ENCODE measurements at places on chromosomes 6 and 20. TPM values are rescaled to one million over a fixed set of nuclear protein-coding genes. Genes with fewer than 3 reads are reported as not detected.

The ECT2L gene
- not detected for total RNA-seq

DNA sequence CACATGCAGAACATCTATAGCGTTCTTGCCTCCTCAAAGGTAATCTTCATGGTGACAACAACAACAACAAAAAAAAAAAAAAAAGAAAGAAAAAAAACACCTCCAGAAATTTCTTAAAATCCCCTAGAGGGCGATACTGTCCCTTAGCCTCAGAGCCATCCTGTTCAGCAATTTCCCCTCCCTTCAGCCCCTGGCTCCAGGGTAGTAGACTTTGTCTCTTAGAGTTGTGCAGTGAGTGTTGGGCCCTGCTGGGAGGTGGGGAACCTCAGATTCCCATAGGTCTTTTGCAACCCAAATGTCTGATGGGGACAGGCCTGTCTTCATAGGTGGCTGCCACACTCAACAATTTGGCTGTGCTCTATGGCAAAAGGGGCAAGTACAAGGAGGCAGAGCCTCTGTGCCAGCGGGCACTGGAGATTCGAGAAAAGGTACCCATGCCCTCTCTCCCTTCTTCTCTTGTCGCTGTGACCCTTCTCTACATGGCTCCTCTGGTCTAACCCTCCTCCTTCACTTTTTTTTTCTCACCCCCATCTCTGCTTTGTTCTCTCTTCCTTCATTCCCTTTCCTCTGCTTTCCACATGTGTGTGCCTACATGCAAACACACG, 6.0 kb upstream of the PTK7 start:
- DNase-seq = no peak

GRCh38 chr6:17601386-17601703, 1.2 kb downstream of the FAM8A1 start:
- DNase-seq = no peak

The STMN3 gene
- total RNA-seq = 41.1 TPM

DNA sequence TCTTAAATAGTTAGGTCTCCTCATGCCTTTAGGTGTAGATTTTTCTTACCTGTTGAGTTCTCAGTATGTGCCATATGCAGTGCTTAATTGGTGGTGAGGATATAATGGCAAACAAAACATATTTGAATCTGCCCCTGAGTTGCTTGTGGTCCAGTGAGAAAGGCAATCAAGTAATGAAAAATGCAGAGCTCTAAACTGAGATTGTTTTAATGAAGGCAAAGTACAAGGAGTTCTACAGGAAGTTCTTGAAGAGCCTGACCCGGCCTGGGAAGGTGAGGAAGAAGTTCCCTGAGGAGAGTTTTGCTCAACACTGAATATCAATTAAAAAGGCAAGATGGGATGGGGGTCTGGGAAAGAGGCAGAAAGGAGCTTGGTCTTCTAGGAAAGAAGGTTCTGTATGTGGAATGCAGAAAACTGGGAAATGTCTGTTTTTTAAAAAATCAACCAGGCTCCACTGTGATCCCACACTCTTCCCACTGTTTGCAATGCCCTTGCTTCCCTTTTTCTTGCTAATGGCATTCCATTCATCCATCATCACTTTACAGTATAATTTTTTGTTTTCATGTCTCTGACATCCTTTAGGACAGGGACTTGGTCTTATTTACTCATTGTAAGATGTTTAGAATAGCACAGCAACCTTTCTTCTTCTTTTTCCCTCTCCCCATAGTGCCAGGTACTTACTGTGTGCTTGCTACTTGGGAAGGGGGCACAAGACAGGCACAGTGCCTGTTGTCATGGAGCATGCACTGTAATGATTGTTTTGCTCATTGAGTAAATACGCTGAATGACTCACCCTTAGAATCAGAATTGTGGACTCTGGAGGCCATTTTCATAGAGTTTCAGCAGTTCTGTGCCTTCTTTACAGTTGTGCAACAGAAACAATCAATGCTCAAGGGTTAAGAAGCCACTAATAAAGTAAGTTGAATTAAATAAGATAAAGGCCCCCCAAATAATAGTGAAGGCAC, 64.3 kb downstream of the ANKS1A start:
- peak; percentile 31 for DNase-seq

GRCh38 chr20:57773059-57773815, 63.4 kb upstream of the PMEPA1 start:
- DNase-seq = no peak

DNA sequence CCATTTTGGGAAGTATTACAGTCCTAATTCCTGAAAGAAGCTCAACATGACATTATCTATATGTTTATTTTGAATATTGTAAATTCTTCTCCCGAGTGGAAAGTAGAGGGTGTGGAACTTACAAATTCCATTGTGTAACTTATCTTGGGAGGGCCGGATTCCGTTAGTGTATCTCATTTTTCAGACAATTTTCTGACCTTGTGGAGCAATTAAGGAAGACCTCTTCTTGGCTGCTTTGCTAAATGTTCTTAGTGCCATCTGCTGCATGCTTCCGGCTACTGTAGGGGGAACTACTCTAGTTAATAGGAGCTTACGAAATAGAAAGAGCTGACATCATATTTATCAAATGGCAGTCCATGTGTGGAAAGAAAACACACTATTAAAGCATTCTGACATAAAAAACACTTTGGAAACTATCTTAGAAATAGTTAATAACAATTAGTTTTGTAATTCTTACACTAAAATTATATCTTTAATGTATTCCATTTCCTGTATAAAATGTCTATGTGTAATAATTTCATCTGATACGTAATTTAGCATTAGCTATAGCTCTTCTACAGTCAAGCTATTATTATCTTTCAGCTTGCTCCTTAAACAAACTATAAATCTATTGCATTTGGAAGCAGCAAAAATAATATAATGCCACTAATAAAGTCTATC, 41.5 kb upstream of the KCNQ5 start:
- peak; percentile 4 for DNase-seq

GRCh38 chr6:71134929-71135642, 153.5 kb upstream of the OGFRL1 start:
- no peak for DNase-seq

- DNase-seq = no peak
Measured at GRCh38 chr6:162525181-162525580, 202.4 kb downstream of the PRKN start.

- DNase-seq = peak; percentile 93
Measured at GRCh38 chr20:53829255-53829723, 235.7 kb upstream of the ZNF217 start.

DNA sequence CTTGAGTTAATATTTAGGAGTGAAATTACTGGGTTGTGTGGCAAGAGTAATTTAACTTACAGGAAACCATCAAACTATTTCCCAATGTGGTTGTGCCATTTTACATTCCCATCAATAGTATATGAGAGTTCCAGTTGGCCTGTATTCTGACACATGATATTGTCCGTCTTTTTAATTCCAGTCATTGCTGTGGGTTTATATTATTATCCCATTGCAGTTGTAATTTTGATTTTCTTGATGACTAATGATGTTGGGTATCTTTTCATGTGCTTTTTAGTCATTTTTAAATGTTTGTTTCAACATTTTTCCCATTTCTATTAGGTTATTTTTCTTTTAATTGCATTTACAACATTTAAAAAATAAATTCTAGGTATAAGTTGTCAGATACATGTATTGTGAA, 614.0 kb downstream of the UTRN start:
- DNase-seq = no peak

- no peak for DNase-seq
Measured at GRCh38 chr20:3158968-3159431, 665 bp downstream of the FASTKD5 start.

The PSORS1C1 gene
- total RNA-seq = 0.38 TPM

- no peak for DNase-seq
Measured at GRCh38 chr20:58130156-58130555, 98.3 kb downstream of the ANKRD60 start.

The ARMH2 gene
- total RNA-seq = not detected

The SMLR1 gene
- total RNA-seq = not detected

GRCh38 chr6:139612135-139612465, 237.7 kb upstream of the CITED2 start:
- no peak for DNase-seq

DNA sequence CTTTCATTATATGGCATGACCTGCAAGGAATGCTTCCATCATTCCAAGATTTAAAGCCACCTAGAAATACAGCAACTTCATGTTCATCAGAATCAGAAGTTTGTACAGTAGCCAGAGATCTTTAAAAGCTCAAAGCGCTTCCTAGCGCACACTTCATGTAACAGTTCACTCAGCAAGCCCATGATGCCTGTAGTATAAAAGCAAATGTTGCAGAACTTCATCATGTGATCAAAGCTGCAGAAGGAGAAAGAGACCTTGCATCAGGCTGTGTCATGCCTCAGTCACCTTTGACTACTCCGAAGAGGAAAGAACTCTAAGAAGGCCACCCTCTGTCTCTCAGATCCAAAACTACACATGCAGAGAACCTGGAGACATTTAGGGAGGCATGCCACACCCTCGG, 78.5 kb downstream of the AGPAT4 start:
- DNase-seq = no peak

- DNase-seq = no peak
Measured at GRCh38 chr6:170007468-170008293, 256.3 kb downstream of the ERMARD start.

- no peak for DNase-seq
Measured at GRCh38 chr20:16263582-16263981, 309.7 kb downstream of the KIF16B start.

GRCh38 chr20:36391955-36392354, 85.8 kb downstream of the DLGAP4 start:
- no peak for DNase-seq

DNA sequence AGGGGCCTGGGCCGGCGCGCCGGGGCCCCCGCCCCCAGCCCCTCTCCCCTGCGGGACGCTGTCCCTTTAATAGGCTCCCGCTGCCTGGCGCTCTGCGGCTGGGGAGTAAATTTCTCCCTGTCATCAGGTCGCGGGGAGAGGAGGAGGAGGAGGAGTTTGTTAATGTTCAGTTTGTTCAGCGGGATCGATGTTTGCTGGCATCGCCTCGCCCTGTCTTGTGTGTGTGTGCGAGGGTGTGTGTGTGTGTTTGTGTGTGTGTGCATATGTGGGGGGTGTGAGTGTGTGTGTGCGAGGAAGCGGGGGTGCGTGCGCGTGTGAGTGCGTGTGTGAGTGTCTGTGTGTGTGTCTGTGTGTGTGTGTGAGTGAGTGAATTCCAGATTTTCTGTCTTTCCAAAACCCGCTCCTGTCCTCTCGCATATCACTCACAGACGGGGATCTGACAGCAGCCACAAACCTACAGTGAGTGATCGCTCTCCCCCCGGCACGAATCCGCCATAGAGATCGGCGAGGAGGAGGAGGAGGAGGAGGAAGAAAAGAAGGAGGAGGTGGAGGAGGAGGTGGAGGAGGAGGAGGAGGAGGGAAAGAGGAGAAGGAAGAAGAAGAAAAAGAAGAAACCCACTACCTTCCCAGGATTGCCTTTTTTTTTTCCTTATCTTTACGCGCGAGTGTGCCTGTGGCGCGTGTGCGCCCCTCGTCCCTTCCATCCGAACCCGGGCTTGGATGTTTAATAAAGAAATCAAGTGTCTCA, at the start of gene TSHZ2:
Gene TSHZ2 (plus strand): TSS at position 169 of the 748 bp plus-strand sequence. CDS start 936 bp downstream, outside the sequence.
- DNase-seq = no peak

DNA sequence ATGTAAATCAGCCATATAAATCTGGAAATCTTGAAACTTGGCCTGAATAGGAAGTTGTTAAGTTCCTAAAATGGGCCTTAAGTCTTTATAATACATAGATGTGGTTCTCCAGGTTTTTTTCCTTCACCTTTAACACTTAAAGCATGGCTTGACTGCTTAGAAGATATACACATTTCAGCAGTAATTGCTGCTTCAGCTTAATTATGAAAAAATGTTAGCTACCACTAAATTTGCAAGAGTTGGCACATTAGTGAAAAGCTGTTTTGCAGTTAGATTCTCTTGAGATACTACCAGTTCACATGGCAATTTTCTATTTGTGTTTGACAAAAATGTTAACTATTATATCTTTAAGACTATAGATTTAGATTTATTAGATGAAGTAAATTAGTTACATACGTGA, 72.7 kb upstream of the MYO6 start:
- no peak for DNase-seq

The POM121L2 gene
- not detected for total RNA-seq

GRCh38 chr6:5843078-5843477, 163.6 kb downstream of the NRN1 start:
- DNase-seq = no peak

Measured in kidney epithelial cell (primary cell).